ENCODE measurements at places on chromosomes 11 and 22.
A peak's percentile ranks its signal among the peaks of the same experiment; 100 is the strongest.

- no peak for DNase-seq
Observed at GRCh38 chr11:44464741-44465140, 100.7 kb upstream of the CD82 start.

DNA sequence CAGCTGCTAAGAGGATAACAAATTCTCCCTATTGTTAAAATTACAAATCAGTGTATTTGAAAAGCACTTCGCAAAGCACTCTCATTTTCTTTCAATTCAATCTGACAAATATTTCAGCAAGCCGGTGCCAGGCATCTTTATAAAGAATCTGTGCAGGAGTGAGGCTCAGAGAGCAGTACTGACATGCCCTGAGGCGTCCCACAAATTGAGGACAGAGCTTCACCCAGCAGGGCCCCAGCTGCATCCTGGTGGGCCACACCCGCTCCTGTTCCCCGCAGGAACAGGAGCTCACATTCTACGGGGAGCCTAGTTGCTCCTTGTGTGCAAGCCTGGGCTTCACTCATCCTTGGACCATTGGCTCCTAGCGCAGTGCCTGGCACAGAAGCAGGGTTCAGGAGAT lies 60.9 kb upstream of the EIF3D start:
- DNase-seq, result no peak

DNA sequence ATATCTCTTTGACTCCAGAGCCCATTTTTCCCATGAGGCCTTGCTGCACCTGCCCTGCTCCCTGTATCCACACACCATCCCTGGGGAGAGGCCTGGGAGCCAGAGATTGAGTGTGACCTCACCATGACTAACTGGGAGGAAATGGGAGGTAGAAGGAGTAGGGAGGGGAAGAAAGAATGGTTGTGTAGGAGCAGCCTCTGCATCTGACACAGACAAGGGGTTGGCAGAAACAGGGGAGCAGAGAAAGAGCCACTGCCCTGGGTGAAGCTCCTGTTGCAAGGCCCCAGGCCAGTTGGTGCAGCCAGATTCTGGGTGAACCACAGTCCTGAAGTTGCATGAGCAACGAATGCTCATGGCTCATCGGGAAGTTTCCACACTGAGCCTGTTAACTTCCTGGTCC lies 32.4 kb downstream of the POU2F3 start:
- no peak for DNase-seq

- DNase-seq, result no peak
Observed at GRCh38 chr11:92190535-92191206, 33.9 kb upstream of the FAT3 start.

- DNase-seq, result no peak
Observed at GRCh38 chr11:2867722-2868505, 17.7 kb downstream of the CDKN1C start.

DNA sequence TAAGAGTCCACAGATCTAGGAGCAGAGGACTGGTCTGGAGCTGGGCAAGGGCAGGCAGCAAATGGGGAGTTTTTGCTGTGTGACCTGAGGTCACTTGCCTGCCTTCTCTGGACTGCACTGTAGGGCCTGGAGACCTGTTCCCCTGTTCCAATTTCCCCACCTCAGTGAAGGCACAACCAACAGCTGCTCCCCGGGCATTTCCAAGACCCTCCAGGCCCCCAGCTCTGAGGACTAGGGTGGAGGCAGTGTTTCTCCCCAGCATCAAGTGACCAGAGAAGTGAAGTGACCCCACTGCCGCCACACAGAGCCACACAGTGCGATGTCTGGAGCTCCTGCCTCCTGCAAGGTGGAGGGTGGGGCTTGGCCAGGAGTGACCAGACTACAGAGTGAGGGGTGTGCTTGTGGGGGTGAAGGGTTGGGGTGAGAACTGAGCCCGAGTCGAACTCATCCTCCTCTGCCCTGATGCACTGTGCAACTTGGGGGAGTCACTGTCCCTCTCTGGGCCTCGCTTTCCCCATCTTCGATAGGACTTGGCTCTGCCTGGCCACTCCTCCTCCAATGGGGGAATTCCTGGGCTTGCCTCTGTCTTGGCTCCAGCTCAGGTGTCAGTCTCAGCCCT lies 21.6 kb downstream of the P2RY2 start:
- DNase-seq, result no peak

DNA sequence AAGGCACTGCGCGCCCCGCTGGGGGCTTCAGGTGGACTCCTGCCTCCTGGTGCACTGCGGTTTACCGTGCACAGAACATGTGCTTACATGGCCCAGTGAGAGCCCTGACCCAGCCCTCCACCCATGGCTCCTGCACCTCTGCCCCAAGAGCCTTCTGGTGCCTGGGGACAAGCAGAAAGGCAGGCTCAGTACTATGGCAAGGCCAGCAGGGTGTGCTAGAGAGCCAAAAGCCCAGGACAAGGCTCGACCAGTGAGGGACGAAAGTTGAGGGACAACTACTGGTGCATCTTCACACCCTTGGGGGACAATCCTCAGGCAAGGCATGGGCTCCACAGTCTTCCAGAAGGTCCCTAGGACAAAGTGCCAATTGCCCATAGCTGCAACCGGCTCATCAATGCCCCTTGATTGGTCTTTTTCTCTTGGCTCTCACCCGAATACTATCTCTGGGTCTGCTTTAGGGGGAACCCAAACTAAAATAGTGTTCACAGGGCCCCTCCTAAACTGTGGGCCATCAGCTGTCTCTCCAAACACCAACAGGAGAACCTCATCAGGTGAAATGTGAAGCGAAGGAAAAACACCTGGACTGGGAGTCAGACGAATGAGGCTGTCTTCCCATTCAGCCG lies 13.5 kb downstream of the PGA5 start:
- no peak for DNase-seq

- DNase-seq, result no peak
Observed at GRCh38 chr11:47377571-47378009, 757 bp downstream of the SPI1 start.

GRCh38 chr22:30541961-30542810 lies 4.4 kb downstream of the SEC14L6 start:
- peak; percentile 16 for DNase-seq

DNA sequence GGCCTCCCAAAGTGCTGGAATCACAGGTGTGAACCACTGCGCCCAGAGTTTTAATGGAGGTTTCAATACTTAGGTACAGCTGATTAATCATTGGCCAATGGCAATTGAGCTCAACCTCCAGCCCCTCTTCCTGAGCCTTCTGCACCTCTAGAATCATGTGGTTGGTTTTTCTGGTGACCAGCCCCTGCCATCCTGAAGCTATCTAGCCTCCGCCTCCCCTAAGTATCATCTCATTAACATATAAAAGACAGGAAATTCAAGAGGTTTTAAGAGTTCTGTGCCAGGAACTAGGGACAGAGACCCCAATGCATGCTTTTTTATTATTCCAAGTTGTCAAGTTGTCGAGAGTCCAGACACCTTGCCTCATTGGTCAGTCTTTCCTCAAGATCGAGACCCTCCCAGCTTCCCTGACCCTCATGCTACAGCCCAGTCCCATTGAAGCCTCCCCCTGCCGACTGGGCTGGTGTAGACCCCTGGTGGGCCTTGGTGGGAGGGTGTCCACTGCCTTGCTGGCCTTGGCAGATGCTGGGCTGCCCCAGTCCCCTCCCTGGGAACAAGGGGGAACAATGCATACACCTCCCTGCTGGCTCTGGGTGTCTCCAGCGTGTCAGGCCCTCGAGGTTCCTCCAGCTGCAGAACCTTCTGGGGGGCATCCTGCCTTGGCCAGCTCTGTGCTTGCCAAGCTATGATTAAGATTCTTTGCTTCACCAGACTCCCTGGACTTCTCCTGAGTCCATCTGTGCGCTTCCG lies 148.0 kb downstream of the CTTN start:
- DNase-seq, result no peak

GRCh38 chr22:38446018-38446601 lies 8.9 kb downstream of the KCNJ4 start:
- DNase-seq, result no peak

GRCh38 chr22:38070250-38070921 lies 13.2 kb downstream of the PICK1 start:
- DNase-seq, result no peak

GRCh38 chr11:45105984-45106375 lies 40.5 kb upstream of the PRDM11 start:
- no peak for DNase-seq

DNA sequence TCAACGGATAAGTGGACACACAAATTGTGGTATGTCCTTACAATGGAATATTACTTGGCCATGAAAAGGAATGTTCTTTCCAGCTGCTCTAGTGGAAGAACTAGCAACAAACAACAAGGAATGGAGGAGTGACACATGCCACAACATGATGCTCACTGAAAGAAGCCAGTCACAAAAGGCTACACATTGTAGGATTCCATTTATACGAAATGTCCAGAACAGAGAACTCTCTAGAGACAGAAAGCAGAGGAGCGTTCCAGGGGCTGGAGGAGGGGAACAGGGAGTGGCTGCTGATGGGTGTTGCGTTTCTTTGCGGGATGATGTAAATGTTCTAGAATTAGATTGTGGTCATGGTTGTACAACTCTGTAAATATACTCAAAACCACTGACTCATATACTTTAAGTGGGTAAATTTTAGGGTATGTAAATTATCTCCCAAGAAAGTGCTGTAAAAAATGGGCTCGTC lies 32.4 kb upstream of the PDGFB start:
- DNase-seq, result no peak

GRCh38 chr11:19604679-19605375 lies 107.8 kb upstream of the NAV2 start:
- no peak for DNase-seq

DNA sequence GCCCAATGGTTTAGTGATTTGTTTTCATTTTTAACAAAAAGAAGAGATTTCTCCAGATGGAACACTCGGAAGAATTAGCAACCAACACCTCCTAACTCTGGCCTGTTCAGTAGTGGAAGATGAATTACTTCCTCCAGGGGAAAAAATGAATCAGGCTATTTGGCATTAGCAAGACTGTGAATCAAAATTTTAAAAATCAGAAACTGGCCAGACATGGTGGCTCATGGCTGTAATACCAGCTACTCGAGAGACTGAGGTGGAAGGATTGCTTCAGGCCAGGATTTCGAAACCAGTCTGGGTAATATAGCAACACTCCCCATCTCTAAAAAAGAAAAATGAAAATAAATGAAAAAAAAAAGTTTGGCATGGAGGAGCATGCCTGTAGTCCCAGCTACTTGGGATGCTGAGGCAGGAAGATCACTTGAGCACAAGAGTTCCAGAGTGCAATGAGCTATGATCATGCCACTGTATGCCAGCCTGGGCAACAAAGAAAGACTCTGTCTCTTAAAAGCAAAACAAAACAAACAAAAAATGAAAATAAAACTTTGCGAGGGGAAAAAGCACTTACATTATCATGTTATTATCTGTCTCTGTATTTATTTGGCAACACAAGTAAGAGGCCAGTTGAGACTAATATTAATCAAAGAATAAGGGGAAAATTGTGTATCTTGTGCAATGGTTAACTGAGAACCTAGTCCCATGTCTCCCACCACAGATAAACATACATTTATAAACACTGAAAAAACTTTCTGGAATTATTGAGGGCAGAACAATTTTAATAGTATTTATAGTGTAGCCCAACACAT lies 796.3 kb upstream of the ANO3 start:
- DNase-seq, result peak; percentile 20

DNA sequence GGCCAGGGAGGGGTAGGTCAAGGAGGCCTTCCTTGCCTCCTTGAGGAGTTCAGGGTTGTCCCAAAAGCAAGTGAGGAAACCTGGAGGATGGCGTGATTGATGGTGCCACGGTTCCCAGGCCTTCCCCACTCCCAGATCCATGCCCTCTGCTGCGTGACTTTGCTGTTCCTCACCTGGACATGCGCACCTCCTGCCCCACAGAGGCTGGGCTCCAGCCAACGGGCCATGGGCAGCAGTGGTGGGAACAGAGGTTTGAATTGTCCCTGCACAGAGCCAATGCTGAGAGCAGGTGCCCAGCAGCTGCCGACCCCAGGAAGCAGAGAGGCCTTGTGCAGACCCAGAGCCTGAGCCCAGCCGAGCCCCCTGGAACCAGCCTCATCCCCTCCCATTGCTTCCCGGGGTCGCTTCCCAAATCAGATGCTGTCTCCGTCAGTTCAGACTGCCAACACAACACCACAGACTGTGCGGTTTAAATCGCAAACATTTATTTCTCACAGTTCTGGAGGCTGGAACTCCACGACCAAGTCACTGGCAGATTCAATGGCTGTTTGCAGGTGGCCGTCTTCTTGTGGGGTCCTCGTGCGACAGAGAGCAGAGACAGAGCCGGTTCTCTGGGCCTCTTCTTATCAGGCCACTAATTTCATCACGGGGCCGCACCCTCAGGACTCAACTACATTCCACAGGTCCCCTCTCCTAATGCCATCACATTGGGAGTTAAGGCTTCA lies 6.2 kb upstream of the LINC01488 start:
- no peak for DNase-seq

DNA sequence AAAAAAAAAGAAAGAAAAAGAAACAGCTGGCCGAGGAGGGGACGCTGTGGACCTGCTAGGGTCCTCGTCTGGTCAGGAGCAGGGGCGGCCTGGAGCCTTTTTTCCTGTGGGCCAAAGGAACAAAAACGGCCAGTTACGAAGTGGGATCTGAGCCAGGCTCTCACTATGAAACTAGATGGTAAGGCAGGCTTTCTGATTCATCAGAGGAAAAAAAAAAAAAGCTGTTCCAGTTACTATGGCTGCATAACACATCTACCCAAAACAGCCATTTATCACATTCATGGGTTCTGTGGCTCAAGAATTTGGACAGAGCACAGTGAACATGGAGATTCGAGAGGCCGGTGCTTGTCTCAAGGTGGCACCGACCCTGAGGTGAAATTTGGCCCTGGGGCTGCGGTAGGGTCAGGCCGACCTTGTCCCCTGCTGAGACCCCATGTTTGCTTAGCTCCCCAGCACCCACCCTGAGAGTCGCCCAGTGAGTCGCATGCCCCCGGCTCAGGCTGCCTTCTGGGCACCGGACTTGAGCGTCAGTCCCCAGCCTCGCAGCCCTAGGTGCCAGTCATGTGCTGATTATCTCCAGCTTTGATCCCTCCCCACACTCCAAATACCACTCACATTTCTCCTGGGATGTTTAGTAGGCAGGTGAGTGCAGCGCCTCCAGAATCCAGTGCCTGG lies 34.2 kb downstream of the MRGPRD start:
- peak; percentile 59 for DNase-seq

- no peak for DNase-seq
Observed at GRCh38 chr11:44633641-44634040, 68.2 kb downstream of the CD82 start.

GRCh38 chr22:33964121-33964520 lies 43.8 kb upstream of the LARGE1 start:
- DNase-seq, result no peak

DNA sequence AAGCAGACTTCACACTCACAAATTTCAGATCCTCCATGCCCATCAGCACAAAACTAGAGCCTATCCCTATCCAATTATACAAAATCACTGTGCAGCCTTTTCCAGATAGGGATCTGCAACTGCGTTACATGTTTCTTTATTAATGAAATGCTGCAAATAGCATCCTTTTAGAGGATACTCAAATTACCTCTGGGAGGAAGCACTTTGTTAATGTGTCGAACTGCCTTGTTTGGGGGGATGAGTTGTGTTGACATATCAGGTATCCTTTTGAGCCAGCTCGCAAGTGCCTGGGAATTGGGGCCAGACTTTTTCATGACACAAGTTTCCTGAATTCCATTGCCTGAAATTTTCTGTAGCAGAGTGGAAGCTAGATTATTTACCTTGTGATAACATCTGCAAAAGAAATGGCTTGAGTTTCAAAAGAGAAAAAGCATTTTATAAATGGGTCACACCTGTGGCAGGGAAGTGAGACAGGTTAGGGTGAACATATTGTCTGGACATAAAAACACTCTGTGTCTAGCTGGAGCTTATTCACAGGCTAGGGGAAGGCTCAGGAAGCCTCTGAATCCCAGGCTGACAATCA lies 299.1 kb upstream of the MTNR1B start:
- no peak for DNase-seq
